NCI-H460 (cell line): ENCODE measurements at places on chromosomes 16 and 17.

DNA sequence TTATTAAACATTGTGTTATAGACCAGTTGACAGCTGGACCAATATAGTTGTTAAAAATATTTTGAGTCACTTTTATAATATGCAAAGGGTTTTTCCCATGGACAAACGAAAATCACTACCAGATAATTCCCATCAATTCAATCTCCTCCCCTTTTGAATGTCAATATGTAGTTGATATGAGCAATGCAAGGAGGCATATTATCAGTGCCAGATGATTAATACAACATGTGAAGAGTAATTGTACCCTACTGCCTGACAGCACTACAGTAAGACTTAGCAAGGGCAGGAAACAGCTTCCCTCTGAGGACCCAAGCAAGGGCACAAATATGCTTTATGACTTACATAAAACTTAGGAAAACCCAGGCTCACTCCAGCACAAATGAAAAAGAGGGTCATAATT is 17.3 kb downstream of the KANSL1 start:
- no peak for DNase-seq

DNA sequence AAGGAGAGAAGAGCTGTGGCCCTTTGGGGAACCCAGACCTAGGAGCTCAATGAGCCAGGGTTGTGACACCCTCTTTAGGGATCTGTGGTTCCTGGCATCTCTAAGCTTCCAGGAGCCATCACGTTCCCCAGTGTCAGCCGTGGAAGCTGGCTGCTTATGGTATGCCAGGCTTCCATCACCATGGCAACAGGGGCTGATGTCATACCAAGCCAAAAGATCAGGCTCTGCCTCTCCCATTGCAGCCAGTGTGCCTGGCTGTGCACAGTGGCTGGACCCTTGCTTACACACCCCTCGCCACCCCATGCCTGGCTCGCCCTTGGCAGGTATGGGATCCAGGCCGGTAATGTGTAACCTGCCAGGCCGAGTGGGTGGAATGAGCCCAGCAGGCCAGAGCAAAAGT is 91.1 kb downstream of the SSH2 start:
- no peak for DNase-seq

DNA sequence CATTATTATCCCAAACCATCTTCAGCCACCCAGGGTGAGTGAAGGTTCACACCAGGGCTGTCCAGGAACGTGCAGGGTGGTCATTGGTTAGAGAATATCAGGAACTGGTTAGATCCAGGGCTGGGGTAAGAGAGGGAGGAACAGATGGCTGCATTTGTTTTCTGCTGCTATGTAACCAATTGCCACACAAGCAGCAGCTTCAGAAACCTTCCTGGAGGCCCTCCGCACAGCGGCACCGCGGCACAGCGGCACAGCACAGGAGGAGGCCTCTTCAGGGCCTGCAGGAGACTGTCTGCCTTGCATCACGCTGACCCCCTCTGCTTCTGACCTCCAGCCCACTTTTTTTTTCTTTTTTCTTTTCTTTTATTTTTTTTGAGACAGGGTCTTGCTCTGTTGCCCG is 86.1 kb downstream of the KCNJ12 start:
- DNase-seq, result no peak

DNA sequence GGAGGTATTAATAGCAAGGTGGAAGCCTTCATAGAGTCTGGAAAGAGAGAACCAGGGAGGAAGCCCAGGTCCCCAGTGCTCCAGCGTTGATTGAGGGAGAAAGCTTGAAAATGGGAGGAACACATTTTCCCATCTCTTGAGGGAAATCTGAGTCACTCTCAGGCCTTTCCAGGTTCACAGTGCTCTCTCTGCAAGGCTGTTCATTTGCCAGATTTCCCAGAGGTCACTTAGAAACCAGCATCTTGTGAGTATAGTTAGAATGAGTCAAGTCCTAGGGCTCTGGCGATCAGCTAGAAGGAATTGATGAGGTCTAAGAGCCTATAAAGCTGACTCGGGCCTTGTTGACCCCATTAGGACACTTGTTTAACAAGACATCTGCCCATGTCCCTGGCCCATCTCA is 17.7 kb upstream of the ZNF594 start:
- DNase-seq, result no peak

DNA sequence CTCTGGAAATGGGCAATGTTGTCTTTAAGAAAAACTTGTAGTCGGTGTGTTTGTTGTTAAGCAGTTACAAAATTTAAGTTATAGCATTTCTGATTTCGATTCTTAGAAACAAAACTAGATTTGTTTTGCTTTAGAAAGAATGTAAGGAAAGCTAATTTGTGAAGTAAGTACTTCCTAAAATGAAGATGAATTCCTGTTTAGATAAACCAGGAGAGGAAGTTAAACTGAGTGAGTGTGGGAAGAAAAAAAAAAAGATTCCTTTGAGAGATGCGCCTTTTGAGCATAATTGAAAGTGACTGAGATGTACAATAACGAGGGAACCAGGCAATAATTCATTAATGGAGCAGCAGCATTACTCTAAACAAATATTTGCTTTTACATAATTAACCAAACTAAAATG is 52.4 kb upstream of the ALOX12 start:
- DNase-seq, result no peak

GRCh38 chr16:48536614-48537200 is 73.3 kb downstream of the N4BP1 start:
- no peak for DNase-seq

- DNase-seq, result no peak
These were observed 7.3 kb downstream of the ABI3 start for GRCh38 chr17:49217651-49218413.

DNA sequence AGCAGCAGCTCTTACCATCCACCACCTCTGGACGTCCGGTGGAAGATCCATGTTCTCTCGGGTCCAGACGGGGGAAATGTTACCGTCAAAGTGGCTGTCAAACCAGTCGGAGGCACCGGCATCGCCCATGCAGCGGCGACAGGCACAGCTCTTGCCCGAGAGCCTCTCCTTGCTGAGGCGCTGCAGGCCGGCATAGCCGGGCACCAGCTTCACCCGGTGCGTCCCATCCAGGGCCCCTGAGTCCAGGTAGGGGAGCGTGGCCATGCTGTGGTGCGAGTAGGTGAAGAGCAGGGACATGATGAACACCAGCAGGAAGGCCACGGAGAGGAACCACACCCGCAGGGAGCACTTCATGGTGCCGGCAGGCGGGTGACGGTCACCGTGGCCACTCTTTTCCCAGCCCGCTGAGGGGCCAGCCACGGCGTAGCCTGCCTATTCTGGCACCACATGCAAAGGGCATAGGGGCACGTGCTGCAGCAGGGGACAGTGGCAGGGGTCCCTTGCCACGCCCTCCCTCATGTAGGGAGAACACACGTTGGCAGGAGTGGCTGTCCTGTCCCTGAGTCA is 40.6 kb downstream of the ST3GAL2 start:
- no peak for DNase-seq

DNA sequence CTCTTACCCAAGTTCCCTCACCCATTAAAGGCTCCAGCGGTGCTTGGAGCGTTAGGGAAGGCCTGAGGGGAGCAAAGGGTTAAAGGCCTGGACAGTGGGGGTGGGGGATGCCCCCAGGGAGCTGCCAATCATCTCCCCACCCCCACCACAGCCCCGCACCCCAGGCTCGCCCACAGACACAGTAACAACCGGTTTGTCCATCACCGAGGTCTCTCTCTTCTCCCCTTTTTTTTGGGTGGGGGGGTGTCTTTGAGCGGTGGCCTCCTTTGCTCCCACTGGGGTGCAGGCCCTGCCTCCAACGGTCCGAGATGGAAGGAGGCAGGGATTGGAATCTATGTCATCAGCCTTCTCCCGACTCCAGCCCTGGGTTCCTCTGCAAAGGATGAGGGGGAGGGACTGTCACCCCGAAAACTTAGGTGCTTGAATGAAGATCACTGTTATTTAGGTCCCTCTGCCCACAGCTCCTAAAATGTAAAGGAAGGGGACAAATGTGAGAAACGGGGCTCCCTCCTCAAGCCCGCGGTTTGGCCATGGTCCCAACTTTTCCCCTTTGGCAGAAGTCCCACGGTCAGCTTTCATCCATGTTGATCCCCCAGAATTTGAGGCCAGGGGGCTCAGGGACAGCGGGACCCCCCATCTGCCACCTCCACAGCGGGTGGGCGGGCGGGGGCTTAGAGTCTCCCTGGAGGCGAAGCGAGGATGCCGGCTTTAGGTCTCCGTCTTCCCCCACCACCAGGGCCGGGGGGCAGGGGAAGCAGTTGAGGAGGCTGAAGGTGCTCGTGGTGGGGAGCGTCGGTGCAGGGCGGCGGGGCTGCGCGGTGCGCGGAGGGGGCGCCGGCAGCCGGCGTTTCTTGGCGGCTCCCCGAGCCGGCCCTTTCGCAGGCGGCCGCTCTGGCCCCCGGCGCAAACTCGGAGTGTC is 1.7 kb downstream of the EPOP start:
- DNase-seq, result no peak

DNA sequence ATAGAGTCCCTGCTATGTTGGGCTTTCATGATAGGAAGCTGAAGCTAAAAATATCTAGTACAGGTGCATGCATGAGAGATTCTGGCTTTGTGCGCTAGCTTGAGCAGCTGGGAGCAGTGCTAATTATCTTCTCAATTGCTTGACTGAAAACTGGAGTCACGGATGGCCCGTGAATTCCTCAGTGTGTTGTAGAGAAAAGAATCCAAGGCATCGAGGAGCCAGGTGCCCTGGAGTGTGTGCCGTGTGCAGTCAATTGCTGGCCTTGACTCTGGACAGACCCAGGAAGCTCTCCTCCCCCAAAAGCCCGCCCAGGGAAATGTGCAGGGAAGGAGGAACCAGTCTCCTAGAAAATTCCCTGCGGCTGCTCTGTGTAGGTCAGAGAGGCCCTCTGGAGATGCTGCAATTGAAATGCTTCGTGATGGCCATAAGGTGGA is 14.2 kb downstream of the LGALS3BP start:
- no peak for DNase-seq

DNA sequence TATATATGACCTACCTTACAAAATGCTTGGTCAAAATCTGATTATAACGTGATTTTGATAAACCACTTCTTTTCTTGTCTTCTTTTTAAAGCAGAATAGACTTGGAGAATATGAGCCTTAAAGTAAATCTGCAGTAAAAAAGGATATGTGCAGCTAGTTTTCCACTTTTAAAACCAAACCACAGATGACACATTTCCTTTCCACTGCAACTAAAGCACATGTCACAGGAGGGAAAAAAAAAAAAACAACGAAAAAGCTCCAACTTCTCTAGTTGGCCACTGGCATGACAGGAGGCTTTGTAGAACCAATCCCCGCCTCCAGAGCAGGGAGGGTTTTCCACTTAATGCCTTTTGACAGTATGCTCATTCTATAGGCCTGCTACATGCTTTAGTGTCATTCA is at the start of gene EVI2A:
TSS of gene EVI2A (minus strand) at position 142 of the 400 bp plus-strand sequence. CDS start 2,609 bp downstream, outside the sequence.
- no peak for DNase-seq

GRCh38 chr17:31623990-31624389 is 232.5 kb downstream of the RAB11FIP4 start:
- DNase-seq, result no peak

GRCh38 chr16:67091906-67092566 is 17.7 kb upstream of the PHAF1 start:
- no peak for DNase-seq

DNA sequence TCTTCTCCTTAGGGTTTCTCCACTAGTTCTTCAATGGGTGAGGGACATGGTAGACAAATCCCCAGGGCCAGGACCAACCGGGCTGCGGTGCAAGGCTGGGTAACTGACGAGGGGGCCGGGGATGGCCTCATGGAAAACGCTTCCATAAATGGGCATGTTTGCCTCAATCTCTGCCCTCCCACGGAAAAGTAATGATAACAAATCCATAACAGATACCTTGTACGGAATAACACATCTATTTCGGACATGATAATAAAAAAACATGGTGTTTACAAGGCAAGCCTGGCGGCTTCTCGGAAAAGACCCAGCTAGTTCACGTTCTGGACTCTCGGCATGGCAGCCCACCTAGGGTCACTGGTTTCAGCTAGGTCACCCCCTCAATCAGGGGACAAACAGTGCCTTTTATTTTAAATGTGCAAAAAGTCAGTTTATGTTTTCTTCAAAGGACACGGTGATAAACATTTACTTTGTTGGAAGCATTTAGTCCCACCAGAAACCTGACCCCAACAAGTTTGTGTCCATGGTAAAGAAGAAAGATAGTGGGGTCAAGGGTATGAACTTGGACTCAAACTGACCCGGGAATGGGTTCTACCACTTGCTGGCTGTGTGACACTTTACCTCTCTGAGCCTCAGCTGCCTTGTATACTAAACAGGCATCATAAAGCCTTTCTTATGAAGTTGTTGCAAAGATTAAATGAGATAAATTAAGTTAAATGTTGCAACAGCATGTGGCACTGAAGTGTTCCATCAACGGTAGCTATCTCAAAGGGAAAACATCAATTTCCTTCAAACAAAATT is 1.7 kb downstream of the MYH11 start:
- no peak for DNase-seq

GRCh38 chr17:74842599-74843351 is 16.9 kb downstream of the GRIN2C start:
- DNase-seq, result peak; percentile 71

- DNase-seq, result no peak
These were observed 256.5 kb upstream of the TNRC6C start for GRCh38 chr17:77701996-77702395.

- DNase-seq, result peak; percentile 71
These were observed 19.0 kb upstream of the MON1B start for GRCh38 chr16:77171745-77172635.

DNA sequence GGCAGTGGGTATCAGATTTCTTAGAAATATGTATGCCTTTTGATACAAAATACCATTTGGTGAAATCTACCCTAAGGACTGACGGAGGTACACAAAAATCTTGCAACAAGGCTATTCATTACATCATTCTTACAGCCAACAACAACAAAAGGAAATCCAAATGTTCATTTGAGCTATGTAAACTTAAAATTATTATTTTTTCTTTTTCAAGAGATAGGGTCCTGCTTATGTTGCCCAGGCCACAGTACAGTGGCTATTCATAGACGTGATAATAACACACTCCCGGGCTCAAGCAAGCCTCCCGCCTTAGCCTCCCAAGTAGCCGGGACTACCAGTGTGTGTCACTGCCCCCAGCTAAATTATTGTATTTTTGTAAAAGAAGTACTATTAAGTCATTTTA is 9.0 kb downstream of the SRR start:
- DNase-seq, result no peak
